Activated CD4-positive, alpha-beta T cell treated with anti-CD3 and anti-CD28 coated beads, Interleukin-2, amount 10 ng/mL, durations not matched to agents 7 days and 5 days (primary cell): ENCODE measurements at places on chromosomes 2 and 18.

- DNase-seq, result no peak
Measured at GRCh38 chr2:47719099-47719498, 63.8 kb upstream of the MSH6 start.

GRCh38 chr2:159375241-159375640 is 88.7 kb upstream of the WDSUB1 start:
- no peak for DNase-seq

DNA sequence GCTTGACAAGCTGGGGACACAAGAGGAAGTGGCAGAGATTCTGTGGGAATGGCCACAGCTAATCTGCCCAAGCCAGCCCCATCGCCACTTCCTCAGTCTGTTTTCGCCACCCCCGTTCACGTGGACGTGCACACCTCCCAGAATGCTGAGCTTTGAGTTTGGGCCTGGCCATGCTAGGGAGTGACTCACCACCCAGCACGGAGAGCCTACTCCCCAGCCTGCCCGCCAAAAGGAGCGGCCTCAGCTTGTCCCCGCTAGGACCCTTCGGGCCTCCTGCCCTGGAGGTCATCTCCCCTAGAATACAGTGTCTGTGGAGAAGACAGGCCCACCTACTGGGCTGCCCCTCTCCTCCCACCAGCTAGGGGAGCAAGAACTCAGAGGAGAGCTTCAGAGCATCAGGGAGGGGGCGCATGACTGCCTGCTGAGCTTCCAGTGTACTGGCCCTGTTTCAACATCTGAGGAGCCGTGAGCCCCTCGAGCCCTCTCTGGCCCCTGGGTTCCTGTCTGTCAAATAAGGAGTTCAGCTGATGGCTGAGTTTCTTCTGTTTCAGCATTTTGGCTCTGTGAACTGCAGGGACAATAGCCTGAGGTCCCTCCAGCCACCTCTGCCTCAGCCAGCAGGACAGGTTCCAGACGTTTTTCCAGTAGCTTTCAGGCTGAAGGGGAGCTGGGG is 5.1 kb downstream of the SLC35F6 start:
- DNase-seq, result no peak

DNA sequence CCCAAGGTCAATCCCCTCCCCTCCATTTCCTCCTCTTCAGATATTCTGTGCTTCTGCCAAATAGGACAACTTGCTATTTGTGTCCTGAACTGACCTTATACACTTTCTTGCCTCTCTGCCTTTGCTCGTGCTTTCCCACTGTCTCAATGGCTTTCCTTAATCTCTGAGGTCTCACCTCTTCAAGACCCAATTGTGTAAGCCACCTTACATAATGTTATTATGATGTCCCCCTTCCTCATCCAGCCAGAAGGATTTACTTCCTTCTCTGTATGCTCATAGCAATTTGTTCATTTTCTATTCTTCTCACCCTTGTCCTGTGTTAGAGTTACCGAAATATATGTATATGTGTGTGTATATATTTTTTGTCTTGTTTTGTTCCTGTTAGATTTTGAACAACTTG is 26.9 kb upstream of the DARS1 start:
- DNase-seq, result no peak

DNA sequence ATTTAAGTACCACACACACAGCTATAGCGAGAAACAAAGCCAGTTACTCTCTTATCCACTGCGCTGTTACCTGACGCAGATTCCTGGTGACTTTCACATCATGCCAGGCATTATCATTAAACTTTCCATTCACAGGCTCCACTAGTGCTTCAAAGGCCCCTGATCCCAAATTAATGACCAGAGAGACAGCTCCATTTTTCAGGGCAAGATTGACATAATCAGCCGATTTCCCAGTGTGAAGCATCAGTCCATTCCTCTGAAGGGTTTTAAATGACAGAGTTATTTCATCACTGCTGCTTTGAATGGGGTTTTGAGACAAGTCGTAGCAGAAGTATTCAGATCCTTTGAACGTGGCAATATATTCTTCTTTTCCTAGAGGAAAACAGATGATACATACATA is 408.7 kb downstream of the NRXN1 start:
- DNase-seq, result no peak

DNA sequence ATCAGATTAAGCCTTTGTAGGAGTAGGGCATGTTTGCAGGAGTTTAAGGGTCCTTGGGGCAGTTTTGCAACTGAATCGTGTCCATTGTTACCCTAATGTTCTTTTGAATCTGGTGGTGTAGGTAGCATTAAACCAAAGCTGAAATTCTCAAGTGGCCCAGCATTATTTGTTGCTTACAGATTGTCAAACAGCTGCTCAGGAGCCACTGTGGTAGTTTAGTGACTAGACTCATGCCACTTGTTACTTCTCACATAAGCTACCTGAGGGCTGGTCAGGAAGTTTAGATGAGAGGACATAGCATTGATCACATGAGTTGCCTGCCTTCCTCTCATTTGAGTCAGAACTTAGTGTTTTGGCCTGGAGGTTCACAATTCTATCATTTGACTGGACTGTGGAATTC is 157.6 kb downstream of the HAUS1 start:
- DNase-seq, result no peak

- DNase-seq, result no peak
Measured at GRCh38 chr18:9494778-9495331, 19.5 kb downstream of the RALBP1 start.

DNA sequence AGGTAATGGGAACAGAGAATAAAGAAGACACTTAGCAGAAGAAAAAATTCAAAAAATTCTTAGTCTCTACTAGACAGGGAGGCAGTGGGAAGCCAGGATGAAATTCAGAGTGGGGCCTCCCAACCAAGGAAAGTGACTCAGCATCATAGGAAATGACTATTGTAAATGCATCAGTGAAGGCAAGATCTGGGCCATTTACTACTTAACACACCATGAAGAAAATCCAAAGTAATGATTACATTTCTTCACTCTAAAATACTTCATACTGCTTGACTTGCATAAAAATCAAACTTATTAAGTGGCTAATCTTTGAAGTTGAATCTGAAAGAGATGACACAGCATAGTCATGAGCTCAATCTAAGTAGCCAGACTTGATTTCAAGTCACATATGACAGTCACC is 405.8 kb upstream of the SLC39A10 start:
- no peak for DNase-seq

DNA sequence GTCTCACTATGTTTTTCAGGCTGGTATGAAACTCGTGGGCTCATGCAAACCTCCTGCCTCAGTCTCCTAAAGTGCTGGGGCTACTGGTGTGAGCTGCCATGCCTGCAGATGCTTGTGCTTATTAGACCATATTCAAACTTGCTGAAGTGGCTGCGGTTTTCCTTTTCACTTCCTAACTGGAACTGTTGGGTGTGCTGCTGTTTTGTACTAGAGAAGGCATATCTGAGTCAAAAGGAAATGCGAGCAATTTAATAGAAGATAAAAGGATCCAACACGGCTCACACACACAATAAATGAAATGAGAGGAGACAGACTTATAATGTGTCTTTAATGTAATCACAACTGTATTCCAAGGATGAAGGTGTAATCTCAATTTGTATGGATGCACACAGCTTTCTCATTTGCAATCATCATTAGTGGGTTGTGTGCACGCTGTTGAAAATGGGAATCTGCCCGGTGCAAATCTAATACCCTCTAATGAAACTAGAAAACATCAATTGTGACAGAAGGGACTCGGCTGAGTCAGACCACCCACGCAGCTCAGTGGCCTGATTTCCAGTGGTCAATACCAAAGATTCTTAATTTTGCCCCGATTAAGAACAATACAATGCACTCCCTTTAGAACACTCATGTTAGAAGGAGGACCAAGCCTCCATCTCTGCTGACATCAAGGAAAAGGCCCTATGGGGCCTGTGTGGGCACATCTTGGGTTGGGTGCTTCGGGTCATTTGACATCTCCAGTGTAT is 532.7 kb downstream of the TDRD15 start:
- no peak for DNase-seq

DNA sequence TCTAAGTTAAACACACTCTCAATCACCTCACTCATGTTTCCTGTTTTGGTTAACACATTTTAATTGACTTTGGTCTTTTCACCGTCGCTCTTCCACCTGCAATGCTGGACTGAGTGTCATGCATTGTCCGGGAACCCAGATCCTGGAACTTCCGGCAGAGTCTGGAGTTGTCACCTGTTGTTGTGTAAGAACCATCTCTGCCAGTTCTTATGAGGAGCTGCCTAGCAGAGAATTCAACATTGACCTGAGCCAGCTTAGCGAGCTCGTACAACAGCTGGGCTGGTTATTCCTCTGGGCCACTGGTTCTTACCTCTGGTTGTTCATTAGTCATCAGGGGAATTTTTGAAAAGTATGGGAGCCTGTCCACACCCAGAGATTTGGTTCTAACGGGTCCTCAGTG is 75.7 kb downstream of the BCL2L11 start:
- no peak for DNase-seq

DNA sequence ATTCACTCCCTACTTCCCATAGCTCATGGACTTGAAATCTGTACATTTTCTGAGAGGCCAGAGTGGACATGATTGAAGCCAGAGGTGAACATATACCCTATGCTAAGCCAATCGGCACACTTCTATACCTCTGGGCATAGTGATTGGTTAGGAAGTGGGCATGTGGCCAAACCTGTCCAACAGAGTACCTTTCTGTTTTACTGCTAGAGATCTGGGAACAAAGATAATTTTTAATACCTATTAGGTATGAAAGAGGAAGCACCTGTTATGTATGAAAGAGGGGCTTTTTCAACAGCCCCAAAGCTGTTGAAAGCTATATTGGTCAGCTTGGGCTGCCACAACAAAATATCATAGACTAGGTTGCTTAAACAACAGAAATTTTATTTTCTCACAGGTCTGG is 27.7 kb downstream of the METTL8 start:
- DNase-seq, result no peak

- no peak for DNase-seq
Measured at GRCh38 chr2:106038601-106039375, 155.3 kb downstream of the UXS1 start.

DNA sequence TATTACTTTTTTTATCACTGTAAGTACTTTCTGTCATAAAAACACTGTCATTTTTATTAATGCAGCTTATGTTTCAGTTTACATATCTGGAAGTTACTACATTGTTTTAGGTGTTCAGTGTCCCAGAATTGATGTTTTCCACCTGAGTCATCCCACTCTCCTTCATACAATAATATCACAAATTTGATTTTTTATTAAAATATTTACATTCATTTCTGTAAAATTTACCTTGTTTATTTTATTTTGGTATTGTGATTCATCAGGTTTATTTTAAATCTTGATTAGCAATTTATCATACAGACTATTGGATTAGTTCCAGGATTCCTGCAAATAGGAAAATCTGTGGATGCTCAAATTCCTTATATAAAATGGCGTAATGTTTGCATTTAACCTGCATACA is 1662.9 kb downstream of the SUCLG1 start:
- no peak for DNase-seq

DNA sequence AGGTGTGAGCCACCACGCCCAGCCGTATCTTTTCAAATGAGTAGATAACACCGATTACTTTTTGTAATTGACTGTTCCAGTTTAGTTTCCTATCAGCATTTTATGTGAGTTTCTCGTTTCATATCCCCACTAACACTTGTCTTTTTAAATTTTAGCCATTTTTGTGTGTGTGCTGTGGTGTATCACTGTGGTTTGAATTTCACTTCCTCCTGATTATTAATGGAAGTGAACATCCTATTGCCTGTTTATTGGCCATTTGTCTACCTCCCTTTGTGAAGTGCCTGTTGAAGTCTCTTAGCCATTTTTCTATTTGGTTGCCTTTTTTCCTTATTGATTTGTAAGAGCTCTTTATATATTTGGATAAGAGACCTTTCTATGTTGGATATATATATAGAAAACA is 91.7 kb upstream of the STON1 start:
- DNase-seq, result no peak

GRCh38 chr2:200525066-200525465 is 941 bp upstream of the SGO2 start:
- no peak for DNase-seq

DNA sequence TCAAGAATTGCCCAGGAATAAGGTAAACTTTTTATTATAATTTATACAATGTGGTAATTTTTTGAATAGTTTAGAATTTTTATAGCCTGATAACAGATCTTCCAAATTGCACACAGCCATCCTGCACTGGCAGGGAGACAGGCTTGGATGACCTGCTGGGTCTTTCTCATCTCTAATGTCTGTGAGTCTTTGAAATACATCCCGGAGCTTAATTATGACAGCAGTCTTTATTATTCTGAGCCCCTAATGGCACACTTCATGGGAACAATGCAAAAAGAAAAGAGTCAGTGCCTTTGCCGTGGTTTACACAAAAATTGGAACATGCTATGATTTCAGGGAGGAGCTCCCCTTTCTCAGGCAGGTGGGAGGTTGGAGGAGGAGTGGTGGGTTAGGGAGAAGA is 71.0 kb downstream of the TMEM182 start:
- no peak for DNase-seq

- DNase-seq, result no peak
Measured at GRCh38 chr2:159090514-159091201, 122.2 kb downstream of the TANC1 start.

DNA sequence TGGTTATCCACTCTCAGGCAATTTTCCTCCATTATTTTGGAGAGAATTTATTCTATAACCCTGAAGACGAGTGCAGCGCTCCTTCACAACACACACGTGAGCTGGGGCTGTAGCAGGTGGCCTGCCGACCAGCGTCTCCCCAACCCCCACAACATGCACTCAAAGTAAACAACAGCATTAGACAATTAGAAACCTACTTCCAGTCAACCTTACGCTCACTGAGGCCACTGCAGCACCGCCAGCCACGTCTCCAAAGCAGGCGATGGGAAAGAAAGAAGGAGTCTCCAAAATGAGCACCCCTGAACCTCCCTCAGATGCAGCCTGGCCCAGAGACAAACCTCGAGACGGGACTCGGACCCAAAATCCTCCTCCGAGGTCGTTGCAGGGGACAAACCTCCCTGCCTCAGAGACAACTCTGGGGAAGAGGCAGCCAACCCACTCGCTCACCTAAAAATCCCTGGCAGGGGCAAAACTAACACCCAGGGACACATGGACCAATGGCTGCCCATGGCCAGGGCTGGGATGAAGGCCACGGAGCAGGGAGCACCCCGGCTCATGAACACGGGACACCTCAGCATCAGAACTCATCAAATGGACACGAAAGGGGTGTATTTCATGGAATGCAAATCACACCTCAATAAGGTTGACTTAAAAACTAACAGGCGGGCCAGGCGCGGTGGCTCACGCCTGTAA is 2.6 kb downstream of the SLC66A2 start:
- no peak for DNase-seq
